Activated CD8-positive, alpha-beta memory T cell treated with anti-CD3 and anti-CD28 coated beads, Interleukin-2, amount 50 U/mL, for 48 hours (primary cell): ENCODE measurements at places on chromosomes 6 and 20.

DNA sequence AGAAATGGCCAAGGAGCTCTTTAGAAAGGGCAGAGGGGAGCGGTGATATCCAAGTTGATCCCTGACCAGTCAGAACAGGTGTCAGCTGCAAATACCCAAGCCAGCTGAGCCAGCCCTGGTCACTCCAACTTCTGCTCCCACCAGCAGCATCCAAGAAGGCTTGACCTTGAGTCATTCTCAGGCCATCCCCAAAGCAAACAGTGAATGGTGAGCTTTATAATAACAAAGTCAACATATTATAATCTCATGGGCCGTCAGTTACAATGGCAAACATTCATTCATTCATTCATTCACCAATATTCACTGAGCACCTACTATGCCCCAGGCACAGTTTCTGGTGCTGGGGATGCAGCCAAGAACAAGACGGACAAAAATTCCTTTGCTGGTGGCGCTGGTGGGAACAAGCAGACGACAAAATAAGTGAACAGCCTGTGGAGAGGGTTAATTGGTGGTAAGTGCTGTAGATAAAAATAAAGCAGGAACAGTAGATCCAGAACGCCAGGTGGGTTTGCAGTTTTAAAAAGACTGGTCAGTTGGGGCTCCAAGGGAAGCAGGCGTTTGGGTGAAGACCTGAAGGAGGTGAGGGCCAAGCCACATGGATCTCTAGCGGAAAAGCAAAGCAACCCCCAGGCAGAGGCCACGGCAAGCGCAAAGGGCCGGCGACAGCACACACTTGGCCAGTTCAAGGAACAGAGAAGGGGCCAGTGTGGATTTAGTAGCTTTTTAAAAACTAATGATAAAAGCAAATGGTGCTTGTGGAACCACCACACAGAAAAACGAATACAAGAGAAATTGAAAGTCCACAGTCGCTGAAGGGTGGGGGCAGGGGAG, 131.8 kb upstream of the PTPN1 start:
- no peak for DNase-seq

- DNase-seq = no peak
Observed at GRCh38 chr20:38987777-38988176, 25.6 kb downstream of the DHX35 start.

DNA sequence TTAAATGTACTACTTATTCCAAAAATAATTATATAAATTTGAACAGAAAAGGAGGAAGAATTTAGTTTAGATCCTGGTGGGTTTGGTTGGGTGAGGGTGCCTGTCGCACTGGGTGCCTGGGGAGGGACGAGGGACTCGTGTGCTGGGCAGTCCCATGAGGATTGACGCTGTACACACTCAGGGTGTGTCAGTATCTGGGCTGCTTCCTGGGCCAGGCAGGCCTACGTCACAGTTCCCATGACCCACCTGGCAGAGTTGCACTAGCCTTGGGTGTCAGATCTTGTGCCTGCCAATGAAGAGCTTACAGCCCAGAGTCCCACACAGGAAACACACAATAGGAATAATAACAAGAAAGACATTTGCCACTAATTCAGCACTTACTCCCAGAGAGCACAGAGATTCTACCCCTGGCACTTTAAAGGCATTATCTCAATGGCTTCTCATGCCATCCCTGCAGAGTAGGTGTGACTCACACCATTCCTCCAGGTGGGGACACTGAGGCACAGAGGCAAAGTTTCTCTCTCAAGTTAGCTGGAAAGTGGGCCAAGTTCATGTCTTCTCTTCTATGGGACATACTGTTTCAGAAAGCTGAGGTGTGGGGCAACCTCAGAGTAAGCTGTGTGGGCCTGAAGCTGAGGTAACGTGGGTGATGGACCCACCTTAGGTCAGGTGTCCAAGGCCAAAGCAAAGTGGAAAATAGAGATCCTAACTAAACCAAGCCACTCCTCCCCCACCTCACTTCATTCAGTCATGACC, 1.3 kb upstream of the SDCBP2 start:
- DNase-seq = peak; percentile 59

DNA sequence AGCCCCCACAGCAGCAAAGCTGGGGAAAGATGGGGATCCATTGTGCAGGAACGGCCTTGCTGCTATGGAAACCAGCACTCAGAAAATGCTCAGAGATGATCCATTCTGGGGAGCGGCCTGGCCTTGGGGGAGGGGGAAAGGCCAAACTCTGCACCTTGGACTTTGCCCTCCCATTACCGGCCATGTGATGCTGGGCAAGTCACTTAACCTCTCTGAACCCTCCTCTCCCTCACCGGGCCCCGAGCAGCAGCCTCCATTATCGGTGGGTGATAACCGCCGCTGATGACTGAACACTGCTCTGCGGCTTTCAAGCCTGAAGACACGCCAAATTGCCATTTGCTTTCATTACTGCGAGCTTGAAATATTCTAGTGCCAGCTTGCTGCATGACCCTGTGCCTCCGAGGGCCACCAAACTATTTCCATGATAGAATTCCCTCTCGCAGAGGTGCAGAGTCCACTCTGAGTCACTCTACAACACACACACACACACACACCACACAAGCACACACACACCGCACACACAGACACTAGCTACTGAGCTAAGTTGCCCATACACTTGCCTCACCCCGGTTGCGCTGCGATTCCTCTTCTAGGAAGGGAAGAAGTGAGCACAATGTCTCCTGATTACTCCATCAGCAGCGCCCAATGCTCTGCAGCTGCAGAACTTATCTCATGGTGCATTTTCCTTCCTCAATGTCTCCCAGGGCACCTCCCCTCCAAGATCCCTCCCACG, 20.6 kb upstream of the SIRPA start:
- DNase-seq = no peak

- DNase-seq = no peak
Observed at GRCh38 chr6:109010705-109011102, 83.9 kb downstream of the SESN1 start.

- no peak for DNase-seq
Observed at GRCh38 chr6:162697872-162698403, 29.6 kb downstream of the PRKN start.

GRCh38 chr20:17679941-17680835, 1.9 kb downstream of the RRBP1 start:
- DNase-seq = no peak

DNA sequence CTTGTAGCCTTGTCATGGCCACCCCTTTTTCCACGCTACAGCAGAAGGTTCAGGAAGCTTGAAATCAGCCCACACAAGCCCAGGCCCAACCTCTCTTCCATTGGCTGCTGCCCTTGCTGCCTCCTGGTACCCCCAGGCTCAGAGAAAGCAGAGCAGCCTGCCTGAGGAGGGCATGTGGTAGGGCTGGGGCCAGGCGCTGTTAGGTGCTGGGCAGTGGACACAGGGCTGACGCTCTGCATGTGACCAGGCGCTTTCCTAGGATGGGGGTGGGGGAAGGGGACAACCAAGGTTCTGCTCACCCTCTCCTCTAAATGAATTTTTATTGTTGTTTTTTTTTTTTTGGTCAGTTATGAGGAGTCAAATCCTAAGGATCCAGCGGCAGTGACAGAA, 36.3 kb upstream of the ID1 start:
- DNase-seq = no peak

DNA sequence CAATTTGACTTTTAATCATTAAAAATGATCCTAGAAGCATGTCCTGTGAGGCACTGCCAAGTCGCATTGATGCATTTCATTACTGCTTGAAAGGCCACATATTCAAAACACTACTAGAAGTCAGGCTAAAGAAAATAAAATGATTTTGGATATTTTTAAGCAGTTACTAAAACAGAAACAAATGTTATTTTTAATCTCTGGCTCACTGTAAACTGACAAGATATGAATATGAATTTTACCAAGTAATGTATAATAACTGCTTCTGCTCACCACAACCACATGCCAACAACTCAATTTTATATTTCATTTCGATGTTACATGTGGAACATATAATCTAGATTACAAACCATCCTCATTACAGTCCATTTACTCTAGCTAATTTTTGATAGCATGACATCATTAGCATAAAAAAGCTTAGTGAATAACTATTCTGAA, 90.6 kb downstream of the ATXN1 start:
- DNase-seq = no peak

DNA sequence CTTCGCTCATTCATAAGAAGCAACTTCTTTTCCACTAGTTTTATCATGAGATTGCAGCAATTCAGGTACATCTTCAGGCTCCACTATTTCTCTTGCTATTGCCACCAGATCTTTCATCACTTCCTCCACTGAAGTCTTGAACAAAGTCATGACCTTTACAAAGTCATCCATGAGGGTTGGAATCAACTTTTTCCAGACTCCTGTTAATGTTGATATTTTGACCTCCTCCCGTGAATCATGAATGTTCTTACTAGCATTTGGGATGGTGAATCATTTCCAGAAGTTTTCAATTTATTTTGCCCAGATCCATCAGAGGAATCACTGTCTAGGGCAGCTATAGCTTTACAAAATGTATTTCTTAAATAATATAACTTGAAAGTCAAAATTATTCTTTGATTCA, 1.5 kb downstream of the CENPQ start:
- no peak for DNase-seq

GRCh38 chr6:118685823-118686449, 34.5 kb upstream of the CEP85L start:
- no peak for DNase-seq

- no peak for DNase-seq
Observed at GRCh38 chr6:123849406-123849805, 45.7 kb downstream of the NKAIN2 start.

DNA sequence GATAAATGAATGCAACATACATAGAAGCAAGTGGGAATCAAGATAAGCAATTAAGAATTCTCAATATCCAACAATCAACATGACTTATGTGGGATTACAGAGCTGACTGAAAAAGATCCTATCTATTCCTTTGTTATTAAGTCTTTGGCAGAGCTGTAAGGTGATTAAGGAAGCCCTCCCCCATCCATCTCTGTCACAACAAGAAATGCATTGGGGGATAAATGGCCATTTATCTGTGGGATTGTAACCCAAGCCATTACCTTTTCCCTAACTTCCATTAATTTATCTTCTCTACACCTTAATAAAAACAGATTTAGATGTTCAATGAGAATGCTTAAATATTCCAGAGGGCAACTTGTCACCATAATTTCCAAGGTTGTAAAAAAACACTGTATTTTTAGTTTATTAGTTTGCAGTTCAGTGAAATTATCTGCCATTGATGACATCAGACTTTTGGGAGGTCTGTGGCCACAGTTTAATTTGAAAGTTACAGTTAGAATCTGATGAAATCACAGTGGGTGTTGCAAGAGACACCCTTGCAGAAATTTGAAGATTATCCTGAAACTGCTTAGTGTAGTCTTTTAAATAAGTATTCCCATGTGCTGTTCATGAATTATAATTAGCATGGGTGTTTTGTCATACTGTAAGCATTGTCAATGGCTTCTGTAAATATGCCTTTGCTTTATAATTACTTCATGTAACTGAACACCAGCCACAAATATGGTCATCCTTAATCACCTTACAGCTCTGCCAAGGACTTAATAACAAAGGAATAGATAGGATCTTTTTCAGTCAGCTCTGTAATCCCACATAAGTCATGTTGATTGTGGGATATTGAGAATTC, 49.4 kb upstream of the FYN start:
- no peak for DNase-seq

DNA sequence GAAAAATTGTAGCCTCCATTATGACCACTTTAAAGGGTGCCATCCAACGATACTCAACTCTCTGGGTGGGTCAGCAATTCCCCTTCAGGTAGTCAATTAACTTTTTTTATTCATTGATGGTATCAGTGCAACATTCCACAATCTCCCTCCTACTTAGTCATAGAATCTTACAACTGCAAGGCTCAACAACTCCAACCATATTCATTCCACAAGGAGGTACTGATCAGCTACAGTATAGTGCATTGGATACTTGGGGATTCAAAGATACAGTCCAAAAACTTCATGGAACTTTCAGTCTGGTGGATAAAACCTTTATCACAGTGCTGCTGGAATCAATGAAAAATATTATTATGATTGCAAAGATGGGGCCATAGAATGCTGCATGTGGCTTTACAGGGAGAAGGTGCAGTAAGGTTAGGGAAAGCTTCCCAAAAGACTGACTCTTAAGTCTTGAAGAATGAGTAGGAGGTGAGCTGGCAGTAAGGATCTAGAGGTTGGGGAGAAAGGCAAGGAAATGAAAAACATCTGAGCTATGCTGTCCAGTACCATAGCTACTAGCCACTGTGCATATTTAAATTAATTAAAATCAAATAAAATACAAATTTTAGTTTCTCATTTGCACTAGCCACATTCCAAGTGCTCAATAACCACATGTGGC, 314.7 kb upstream of the PRDM1 start:
- no peak for DNase-seq

DNA sequence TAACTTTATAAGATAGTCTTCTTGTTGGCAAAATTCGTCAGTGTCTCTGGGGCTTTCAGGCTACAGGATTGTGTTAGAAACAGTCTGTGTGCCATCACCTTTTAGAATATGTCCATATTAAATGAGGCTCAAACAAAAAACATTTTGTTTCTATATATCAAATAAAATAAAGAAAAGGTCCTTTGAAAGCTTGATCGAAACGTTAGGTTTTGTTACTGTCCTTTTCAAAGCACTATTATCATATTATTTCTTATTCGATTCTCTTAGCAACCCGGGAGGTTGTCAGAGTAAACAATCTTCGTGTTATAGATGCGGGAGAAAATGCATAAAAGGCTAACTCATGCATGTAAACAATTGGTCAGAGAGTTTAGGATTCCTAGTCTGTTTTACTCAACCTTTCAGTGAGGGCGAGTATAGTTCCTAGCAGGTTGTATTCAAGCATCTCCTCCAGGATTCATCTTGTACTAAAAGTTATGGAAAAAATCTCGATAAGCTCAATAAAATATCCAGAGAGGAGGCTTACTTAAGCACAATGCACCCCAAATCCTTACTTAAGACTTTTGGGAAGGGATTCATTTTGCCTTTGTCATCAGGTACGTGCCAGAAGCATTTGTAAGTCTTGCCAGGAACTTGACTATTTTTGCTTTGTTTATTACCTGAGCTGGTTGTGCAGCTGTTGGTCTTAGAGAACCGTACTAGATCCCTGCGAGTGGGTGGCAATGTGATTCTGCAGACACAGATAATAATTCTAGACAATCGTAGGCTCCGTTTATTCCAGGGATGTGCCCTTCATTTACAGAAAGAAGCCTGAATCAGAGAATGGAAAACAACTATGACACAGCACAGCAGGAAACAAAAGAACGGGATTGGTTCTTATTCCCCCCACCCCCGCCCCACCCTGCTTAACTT, 159.6 kb upstream of the ZNF217 start:
- no peak for DNase-seq

GRCh38 chr6:157224951-157225574, 98.3 kb downstream of the TMEM242 start:
- peak; percentile 51 for DNase-seq

DNA sequence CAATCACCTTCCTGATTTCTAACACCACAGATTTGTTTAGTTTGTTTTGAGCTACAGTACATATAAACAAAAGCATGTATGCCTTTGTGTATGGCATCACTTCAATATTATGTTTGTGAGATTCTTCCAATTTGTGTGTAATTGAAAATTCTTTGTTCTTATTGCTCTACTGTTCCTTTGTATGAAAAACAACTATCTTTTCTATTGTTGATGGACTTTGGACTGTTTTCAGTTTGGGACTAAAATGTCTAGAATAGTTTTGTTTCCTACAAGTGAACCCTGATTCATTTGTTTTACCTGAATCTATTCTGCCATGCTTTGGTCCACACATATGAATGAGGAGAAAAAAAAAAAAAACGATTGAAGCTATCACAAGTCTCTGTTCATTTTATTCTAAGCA, 21.2 kb upstream of the ZNF184 start:
- no peak for DNase-seq

- DNase-seq = peak; percentile 92
Observed at GRCh38 chr6:144063744-144064401, 31.5 kb downstream of the SF3B5 start.

- no peak for DNase-seq
Observed at GRCh38 chr20:29319725-29320124, 1937.7 kb upstream of the DEFB115 start.
